Left lung (tissue), 14 donors: ENCODE measurements at places on chromosomes 3 and 15. TPM values are rescaled to one million over a fixed set of nuclear protein-coding genes. Genes with fewer than 3 reads are reported as not detected.
A peak's percentile ranks its signal among the peaks of the same experiment; 100 is the strongest.

Gene DPH3
- 30.4 TPM for total RNA-seq

Gene BOC
- total RNA-seq, result 19.6 TPM

Gene HRG
- total RNA-seq, result not detected

Gene NOX5
- total RNA-seq, result 0.16 TPM

Gene IL20RB
- 1.9 TPM for total RNA-seq

Gene ZNF710
- 53.7 TPM for total RNA-seq

Gene IMPG2
- total RNA-seq, result 0.21 TPM

Gene CPLX3
- total RNA-seq, result not detected

Gene IQCF5
- total RNA-seq, result not detected

DNA sequence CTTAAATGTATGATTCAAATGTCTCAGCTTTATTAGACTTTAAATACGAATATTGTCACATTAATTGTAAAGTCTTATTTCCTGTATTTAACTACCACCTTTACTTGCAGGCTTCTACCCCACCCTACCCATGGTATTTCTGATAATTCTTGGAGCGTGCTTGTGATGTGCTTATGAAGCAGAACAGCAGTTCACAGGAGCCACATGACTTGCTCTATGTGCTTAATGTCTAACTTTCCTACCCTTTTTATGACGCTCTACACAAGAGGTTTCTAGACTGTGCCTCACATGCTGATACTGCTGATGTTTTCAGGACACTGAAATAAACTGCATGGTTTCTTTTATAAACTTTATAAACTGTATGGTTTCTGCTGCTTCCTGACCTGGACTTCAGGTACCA is 553.5 kb upstream of the CCDC54 start:
- no peak for DNase-seq

GRCh38 chr3:75342425-75342824 is 321.7 kb upstream of the FRG2C start:
- DNase-seq, result no peak

DNA sequence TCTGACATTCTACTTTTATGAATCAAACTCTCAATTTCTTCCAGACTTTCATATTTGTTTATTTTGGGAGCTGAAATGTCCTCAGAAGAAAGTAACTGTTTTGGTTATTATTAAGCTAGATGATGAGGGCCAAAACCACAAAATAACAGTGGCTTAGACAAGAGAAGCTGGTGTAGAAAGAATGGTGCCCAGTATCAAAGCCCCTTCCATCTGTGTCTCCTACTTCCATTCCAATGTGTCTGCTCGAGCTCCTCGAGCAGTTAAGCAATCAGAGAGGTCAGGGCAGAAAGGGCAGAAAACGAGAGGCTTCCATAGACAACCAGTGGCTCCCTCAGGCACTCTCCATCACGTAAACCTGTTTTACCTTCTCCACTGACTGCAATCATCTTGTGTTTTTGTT is 59.7 kb upstream of the MAGI1 start:
- no peak for DNase-seq

DNA sequence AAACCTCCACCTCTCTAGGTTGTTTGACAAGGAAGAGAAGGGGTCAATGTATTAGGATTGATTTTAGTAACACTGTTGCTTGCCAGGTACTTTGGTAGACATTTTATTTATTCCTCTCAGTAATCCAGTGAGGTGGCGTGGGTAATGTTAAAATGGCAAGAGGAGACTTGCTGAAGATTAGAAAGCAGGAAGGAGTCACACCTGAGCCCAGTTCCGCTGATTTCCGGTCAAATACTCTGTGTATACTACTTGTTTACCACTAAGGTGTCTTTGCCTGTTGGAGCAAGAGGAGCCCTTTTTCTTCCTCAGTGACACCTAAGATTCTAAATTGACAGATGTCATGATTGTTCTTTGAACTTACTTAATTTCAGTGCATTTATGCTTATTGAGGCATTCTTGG is 1.7 kb downstream of the OXNAD1 start:
- DNase-seq, result no peak

DNA sequence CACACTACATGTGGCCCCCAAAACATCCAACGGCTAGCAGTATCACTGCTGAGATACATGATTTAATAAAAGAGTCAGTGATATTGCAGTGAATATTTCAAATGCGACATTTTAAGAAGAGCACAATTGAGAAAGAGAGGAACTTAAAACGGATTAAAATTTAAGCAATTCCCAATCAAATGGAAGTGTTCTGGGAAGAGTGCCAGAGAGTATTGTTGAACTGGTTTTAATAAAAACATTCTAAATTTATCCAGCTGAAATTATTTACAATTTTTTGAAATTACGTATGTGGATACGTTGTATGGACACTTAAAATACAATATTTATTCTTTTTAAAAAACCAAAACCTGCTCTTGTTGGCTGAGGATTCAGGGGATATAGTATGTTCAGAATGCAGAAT is 117.7 kb downstream of the C3orf38 start:
- DNase-seq, result no peak

- DNase-seq, result no peak
These were observed 3.1 kb downstream of the SLC15A2 start for GRCh38 chr3:121897296-121897695.

DNA sequence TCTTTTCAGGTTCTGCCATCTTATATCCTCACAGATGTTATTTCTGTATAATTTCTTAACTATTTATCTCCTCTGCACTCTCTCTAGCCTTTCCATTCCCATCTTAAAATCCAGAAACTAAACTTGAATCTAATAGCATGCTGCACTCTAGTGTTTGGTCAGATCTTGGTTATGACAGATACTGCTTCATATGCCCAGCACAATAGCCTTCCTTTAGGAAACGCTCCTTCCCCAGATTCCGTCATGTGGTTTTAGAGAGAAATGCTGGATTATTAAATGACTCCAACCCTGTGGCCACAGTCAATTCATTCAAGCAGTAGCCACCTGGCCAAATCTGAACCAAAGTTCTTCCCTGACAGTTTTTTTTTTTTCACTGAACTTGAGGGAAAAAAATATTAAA is 19.4 kb downstream of the RASGRP1 start:
- DNase-seq, result no peak

DNA sequence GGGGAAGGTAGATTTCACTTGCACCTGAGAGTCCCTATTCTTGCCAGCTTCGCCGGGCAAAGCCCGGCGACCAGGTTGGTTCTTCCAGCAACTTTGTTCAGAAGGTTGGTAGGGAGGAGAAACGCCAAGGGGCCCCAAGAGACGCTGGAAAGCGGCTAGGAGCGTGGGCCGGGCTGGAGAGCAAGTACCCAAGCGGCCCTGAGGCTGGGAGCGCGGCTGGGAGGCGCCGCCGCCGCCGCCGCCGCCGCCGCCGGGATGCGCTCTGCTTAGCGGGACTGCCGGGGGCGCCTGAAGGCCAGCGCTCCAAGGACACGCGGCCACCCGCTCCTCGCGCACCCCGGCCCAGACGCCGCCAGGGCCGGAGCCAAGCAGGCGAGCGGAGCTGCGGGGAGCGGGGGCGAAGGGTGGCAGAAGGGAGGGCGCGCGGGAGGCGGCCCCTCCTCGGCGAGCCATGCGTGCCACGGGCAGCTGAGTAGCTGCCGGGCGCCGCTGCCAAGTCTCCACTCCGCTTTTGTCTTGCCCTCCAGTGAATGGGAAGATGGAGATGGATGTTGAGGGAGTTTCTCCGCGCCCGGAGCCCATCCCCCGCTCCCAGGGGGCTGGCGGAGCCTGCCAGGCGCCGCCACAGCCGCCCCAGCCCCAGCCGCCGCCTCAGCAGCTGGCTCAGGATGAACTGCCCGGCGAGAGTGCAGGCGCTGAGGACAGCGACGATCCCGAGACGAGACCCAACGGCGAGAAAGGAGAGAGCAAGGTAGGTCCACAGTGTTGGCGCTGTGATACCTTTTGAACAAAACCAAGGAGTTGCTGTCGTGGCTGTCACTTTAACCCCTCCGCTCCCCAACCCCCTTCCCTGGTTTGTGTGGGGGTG is 227.4 kb upstream of the AZI2 start:
- peak; percentile 24 for DNase-seq

GRCh38 chr15:69185216-69185615 is 24.8 kb downstream of the GLCE start:
- DNase-seq, result no peak

- DNase-seq, result no peak
These were observed 10.8 kb downstream of the ASB14 start for GRCh38 chr3:57281715-57282114.

DNA sequence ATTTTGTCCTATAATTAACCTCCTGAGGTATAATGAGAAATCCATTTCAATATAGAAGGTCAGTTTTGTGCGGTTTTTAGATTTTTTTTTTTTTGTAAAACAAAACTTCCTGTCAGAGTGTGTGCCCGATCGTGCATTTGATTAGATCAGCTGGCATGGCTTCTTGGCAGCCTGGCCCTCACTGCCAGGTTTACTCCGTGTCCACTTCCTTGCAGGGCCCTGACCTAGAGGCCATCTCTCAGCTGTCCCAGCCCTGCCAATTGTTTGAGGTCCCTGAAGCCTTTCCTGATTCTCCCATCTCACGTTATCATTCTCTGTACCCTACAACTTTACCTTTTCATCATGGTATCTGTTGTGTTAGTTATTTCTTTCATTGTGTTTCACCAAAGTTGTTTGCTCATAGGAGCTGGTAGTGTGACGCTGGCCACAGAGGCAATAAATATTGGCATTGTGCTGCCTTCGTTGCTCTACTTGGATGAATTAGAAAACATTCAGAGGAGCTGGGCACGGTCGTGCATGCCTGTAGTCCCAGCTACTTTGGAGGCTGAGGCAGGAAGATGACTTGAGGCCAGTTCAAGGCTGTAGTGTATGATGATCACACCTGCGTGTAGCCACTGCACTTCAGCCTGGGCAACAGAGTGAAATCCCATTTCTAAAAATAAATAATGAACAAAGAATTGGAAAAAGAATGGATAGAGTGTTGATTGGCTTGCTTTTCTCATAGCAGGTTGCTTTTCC is 202.0 kb downstream of the GHSR start:
- no peak for DNase-seq

- peak; percentile 61 for DNase-seq
These were observed 125.7 kb downstream of the EEFSEC start for GRCh38 chr3:128278761-128279600.

GRCh38 chr15:101578443-101578894 is 73.7 kb downstream of the TM2D3 start:
- no peak for DNase-seq

GRCh38 chr3:16604887-16605602 is at the start of gene DAZL:
DAZL (minus strand) TSS chr3:16605423; CDS start chr3:16605205, 218 bp downstream.
- DNase-seq, result no peak

DNA sequence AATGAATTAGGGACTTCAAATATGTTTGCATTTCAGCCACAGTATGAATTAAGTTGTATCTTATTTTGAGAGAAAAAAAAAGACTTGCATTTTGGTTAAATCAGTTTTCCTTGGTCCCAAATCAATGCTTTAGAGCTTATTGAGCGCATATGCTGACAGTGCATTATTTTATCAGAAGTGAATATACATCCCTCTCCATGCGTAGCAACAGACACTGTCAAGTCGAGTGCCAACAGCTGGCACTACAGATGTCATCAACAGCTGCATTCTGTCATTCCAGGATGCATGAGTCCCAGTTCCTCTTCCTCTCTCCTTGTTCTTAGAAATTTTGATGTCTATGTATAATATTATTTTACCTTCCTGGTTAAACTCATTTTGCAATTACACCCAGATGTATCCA is 156.1 kb upstream of the FOXB1 start:
- no peak for DNase-seq

DNA sequence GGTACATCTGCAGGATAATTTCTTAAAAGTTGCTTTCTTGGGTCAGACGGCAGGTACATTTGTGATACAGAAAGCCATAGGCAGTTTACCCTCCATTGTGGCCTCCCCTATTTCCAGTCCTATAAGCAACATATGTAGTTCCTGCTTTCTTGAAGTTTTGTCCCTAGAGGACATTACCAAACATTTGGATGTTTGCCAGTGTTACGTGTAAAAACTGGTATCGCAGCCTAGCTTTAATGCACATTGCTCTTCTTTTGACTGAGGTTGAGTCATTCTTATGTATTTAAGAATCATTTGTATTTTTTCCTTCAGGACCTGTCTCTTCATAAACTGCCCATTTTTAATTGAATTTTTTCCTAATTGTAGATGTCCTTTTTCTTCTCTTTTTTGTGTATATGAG is 114.3 kb downstream of the DIPK2A start:
- no peak for DNase-seq

- DNase-seq, result no peak
These were observed 154.0 kb upstream of the GOLGA6L4 start for GRCh38 chr15:84081391-84082168.

DNA sequence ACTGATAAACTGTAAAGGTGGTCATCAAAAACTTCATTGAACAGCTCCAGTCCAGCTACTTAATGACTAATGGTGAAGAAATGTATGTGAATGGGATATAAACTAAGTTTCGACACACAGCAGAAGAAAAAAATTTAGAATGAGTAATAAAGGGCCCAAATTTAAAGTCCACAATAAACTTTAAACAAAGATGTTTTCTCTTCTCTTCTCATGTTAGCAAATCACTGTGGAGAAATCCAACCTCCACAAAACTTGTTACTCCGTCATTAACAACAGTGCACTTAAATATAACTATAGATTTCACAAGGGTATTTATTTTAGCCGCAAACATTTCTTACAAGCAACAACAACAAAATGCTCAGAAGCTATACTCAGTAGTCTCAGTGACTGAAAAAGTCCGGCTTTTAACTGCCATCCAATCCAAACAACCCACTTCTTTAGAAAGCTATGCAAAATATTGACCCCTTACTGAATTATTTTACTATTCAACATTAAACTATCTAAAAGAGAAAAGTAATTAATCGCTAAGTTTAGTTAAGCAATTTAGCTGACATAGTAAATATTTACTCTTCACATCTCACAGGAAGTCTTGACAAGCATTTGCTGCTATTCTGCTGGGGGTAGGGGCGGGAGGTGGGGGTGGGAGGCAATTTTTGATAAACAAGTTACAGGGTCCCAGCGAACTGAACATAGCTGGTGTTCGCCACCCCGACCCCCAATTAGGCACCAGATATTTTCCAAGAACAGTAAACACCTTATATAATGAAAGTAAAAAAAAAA is 2.4 kb downstream of the IGF2BP2 start:
- no peak for DNase-seq

DNA sequence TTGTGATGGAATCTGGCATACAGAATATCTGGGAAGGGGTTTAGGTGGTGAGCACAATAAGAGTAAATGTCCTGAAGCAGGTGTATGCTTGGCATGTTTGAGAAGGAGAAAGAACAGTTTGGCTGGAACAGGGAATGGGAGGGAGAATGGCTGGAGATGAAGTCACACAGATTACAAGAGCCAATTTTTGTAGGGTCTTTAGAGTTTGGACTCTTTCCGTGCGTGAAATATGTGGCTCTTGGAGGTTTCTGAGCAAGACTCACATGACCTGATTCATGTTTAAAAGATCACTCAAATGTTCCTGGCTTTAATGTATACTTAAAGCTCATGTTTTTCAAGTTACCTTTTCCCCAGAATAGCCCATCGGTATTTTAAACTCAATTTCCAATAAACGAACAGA is 32.8 kb downstream of the SPRED1 start:
- DNase-seq, result no peak

DNA sequence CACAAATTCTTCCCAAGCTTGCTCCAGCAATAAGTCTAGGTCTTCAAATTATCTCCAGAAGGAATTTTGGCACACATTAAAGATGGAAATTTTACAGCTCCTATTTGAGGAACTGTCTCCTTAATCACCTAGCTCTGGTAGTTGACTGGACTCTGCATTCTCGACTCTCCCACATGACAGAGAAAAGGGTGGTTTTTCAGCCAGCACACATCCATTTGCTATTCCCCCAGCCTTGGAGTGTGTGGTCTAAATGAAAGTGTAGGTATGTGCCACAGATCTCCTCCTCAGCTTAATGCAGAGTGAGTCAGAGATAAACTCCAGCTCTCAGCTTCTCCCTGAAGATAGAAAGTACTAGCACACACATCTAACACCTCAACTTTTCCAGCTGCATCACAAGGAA is 62.2 kb upstream of the ALCAM start:
- DNase-seq, result no peak
